ENCODE measurements at places on chromosomes 1 and 21.

DNA sequence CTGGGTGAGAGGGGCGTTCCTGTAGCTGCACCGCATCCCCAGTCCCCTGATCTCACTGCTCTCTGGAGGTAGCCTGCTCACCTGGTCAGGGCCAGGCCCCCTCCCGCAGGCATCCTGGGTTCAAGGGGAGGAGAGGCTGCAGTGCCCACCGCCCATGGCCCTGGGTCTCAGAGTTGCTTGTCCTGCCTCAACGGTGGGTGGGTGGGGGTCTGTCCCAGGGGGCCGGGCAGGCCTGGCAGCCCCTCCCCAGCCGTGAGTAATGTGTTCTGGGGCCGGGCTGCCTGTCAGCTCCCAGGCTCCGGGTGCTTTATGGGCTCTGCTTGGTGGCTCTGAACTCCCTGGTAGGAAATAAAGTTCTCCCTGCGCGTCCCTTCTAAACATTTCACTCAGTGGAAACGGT lies 126.9 kb downstream of the CASZ1 start:
- DNase-seq = no peak

DNA sequence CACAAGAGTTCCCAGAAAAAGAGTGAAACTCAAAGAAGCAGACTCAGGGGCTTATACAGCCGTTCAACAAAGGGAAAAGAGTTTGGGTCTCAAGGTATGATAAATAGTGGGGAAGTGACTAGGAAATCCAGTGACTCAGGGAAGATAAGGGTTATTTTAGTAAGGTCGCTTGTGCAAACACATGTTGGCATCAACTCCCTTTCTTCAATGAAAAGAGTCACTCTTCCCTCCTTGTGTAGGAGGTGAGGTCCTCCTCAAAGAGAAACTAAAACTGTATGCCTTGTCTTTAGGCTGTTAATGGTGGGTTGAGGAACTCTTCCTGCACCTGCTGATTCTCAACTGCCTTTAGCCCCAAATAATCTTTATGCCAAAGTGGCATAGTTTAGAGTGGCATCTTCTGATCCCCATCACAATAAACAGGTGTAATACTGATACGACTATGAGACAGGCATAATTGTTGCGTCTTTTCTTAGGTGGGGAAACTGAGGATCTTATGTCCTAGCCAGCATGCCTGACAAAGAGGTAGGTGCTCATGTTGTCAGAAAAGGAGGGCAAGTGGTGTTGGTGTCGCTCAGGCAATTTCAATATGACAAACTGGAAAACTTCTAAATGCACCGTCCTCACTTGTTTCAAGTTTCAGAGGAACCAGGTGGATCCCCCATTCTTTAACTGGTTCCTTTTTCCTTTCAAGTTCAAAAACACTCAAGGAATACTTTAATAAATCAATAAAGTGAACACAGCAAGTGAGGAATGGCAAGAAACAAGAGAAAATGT lies 294.1 kb upstream of the RUNX1 start:
- no peak for DNase-seq

- DNase-seq = no peak
Measured at GRCh38 chr1:204558467-204558866, 42.3 kb downstream of the MDM4 start.

DNA sequence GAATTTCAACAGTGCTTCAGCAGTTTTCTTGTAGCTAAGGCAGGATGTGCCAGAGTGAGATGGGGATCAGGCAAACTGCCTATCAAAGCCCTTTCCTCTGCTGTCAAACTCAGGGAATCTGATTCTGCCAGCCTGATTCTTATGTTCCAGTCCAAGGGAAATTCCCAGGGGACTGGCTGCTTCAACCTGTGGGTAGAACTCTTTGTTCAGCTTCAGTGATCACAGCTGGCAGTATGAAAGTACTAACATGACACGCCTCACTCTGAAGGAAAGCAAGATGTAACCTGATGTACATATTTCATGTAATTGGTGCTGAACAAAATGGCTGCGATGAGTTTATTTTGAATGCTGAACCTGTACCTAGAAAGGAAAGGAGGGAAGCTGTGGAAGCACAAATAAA lies 40.1 kb upstream of the SLC5A9 start:
- DNase-seq = no peak

- DNase-seq = no peak
Measured at GRCh38 chr1:37017720-37018119, 16.6 kb downstream of the GRIK3 start.

DNA sequence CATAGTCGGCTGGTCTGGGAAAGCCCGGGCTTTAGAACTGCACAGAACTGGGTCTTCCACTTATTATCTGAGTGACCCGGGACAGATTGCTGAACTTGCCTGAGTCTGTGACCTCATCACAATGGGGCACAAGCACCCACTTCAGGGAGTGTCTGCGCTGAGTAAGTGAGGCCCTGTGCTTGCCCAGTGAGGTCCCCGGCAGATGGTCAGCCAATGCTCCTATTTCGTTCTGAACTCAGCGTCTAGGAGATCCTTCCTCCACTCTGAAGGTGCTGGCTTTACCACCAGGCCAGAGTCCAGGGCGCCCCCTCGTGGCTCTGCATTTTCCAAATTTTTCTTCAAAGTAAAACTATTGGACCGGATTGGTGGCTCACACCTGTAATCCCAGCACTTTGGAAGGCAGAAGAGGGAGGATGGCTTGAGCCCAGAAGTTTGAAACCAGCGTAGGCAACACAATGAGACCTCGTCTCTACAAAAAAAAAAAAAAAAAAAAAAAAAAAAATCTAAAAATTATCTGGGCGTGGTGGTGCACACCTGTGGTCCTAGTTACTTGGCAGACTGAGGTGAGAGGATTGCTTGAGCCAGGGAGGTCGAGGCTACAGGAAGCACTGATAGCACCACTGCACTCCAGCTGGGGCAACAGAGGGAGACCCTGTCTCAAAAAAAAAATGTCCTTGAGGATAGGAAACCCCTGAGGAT lies 61.7 kb downstream of the FCRL5 start:
- no peak for DNase-seq

Data from stimulated activated CD4-positive, alpha-beta T cell treated with anti-CD3 and anti-CD28 coated beads, Interleukin-1b, Interleukin-23, amount 100 ng/mL, for 1 hour (primary cell).